ENCODE measurements at places on chromosomes 4 and X.

GRCh38 chr4:171478181-171478580 is 335.0 kb upstream of the GALNTL6 start:
- DNase-seq = no peak

DNA sequence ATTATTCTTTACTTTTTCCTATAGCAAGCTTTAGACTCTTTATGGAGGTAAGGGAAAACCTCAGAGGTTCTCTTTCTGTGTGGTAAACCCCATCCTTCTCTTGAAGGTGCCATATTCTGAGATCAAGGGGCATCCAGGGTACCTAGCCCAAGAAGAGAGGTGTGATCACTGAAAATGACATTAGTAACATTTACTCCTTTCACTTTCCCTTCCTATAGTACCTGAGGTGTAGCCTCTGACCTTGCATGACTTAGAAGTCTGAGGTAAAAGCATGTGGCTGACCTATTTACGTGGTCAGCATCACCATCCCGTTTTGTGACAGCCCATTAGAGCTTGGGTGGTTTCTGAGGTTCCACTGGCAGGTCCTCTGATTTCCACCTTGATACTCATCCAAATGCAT is 25.7 kb downstream of the SGMS2 start:
- DNase-seq = no peak

GRCh38 chr4:109977854-109978501 is 65.3 kb downstream of the EGF start:
- DNase-seq = no peak

DNA sequence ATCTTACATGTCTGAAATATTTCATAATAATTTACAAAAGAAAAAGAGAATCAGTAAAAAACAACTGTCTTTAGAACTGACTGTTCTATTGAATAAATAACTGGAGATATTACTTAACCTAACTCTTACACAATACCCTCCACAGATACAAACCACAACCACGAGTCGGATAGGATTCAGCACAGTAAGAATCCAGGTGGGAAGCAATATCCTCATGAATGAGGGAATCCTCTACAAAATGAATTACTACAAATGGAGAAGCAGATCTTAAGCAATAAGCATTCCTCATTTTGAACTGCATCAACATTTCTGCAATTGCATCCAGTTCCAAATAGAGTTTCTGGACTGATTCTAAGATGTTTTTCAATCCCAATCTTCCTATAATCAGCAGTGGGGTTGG is 227.1 kb downstream of the SH2D1A start:
- no peak for DNase-seq

DNA sequence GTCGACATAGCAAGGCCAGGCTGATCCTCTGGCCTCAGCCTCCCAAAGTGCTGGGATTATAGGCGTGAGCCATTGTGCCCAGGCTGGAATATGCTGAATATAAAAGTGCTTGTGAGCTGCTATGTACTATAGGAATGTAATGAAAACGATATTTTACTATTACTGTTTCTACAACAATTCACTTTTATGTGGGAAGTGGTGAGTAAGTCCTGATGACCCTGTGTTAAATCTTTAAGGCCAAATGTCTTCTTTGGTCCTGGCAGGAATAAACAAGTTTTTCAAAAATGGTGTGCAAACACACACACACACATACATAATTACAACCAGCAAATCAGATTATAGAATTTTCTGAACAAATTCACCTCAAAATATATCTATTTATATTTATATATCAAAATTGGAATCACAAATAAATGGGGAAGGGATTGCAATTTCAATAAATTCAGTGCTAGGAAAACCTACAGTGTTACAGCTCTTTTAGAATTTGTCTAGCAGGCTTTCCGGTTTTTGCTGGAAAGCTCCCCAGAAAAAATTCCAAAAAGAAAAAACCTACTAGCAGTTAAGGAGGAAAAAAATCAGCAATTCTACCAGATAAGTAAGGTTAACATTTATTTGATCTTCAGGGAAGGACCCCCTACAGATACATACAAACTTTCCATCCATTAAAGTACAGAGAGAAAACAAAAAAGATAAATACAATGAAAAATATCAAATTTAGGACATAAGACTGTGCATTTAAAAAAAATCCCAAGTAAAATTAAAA is 17.9 kb downstream of the SMIM14 start:
- DNase-seq = no peak

All from activated CD8-positive, alpha-beta memory T cell treated with anti-CD3 and anti-CD28 coated beads, Interleukin-2, amount 50 U/mL, for 48 hours (primary cell).